Choroid plexus epithelial cell (primary cell): ENCODE measurements at places on chromosomes 12 and 14.
A peak's percentile ranks its signal among the peaks of the same experiment; 100 is the strongest.

DNA sequence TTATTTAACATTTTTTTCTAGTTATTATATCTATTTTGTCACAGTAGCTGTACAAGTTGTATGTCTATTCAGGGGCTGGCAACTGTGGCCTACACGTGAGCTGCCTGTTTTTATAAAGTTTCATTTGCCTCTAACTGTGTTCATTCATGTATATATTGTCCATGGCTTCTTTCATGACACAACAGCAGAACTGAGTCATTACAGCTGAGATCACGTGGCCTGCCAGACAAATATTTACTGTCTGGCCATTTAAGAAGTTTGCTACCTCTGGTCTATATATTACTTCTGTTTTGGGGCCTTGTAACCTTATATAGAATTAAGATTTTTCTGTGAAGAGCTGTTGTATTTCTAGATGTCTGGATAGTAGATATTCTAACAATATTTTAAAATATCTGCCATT lies 37.9 kb downstream of the KIAA0586 start:
- DNase-seq, result peak; percentile 61

DNA sequence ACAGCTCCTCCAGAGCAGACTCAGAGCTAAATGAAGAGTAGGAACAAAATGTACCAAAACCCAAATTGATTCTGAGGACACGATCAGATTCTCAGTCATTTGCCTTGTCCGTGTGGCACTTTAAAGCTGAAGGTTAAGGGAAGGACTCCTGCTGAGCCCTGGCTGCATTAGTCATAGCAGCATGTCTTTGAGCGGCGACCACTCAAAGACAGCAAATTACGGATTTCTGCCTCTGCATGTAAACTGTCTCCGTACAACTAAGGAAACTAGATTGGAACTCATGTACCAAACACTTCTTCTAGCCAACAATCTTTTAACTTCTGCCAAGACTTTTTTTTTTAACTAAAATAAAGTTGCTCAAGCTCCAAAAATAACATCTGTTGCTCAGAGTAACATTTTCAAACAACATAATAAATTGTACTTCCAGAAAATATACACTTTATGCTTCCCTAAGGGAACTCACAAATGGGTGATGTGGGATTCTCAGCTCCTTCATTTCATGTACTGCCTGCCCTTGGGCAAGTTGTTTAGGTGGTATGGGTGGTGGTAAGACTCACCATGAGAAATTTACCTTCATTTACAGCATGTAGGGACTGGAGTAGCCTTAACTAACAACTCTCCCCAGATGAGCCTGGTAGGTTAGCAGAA lies 56.1 kb downstream of the RERG start:
- DNase-seq, result peak; percentile 85

- no peak for DNase-seq
Observed at GRCh38 chr14:100618763-100619320, 31.6 kb upstream of the BEGAIN start.

GRCh38 chr12:131025939-131026702 lies 72.4 kb downstream of the ADGRD1 start:
- DNase-seq, result no peak

DNA sequence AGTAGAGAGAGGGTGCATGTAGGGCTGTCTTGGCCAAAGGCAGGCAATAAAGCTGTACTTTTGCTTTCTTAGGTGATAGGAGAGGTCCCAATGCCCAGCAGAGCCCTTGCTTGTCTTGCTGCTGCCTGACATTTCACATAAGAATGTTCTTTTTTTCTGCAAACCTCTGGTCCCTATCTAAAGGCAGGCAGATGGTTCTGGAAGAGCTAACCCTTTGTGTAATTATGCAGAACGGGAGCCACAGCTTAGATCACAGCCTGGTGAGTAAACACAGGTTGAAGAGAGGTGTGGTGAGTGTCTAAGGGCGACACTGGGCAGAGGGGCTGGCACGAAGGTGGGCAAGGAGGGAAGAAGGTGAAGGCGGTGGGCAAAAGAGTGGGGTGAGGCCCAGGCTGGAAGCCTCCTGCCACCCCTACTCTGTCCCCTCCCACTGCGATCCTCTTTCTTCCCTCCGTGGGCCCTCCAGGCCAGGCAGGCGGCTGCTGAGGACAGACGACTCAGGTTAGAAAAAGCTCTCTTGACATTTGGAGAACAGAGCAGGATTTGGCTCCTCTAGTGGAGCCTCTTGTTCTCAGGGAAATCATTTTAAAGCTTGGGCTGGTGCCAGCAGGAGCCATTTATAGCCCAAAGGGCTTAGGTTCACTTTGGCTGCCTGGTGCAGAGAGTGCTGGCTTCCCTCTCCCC lies 42.8 kb downstream of the PRMT8 start:
- DNase-seq, result peak; percentile 58

DNA sequence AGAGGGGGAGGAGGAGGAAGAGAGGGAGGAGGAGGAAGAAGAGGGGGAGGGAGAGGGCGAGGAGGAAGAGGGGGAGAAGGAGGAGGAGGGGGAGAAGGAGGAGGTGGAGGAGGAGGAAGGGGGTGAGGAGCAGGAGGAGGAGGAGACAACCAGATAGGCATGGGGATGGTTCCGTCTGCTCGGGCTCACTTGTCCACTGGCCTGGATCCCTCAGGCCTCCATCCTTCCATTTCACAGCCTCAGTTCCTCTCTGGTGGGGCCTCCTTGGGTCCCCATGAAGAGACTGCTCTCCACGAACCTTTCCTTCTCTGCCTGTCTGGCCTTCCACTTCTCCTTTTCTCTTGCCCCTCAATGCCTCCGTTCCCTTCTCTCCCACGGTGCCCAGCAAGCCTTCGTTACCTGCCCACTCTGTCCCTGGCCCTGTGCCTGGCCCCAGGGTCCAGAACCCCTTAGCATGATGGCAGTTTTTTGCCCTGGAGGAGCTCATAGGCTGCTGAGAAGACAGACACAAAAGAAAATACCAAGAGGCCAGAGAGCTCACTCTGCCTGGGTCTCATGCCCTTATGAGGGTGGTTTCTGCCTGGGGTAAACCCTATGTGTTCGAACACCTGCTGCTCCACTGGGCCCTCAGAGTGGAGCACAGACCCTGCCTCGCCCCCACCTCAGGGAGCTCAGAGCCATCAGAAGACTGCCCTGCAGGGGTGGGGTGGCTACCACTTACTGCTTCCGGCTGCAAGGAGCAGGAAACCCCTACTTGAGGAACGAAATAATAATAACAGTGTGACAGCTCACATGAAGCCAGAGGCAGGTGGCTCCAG lies 11.7 kb upstream of the CACNA2D4 start:
- DNase-seq, result no peak
